ENCODE measurements at places on chromosomes 2 and 18.

DNA sequence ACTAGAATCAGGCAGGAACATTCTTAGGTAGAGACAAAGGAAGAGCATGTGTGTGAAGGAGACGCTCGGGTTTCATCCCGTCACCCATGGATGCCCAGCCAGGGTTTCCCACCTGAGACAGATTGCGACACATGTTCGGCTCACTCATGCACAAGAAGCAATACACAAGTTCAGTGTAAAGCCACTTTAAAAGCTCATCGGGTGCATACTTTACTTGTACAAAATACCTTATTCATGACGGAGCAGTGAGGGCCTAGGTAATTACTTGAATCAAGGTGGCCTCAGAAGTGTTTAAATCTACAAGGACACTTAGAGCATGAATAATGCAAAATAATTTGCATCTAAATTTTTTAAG lies 42.0 kb downstream of the ZEB2 start:
- DNase-seq = no peak

- no peak for DNase-seq
Observed at GRCh38 chr2:226794751-226795171, 4.9 kb downstream of the IRS1 start.

DNA sequence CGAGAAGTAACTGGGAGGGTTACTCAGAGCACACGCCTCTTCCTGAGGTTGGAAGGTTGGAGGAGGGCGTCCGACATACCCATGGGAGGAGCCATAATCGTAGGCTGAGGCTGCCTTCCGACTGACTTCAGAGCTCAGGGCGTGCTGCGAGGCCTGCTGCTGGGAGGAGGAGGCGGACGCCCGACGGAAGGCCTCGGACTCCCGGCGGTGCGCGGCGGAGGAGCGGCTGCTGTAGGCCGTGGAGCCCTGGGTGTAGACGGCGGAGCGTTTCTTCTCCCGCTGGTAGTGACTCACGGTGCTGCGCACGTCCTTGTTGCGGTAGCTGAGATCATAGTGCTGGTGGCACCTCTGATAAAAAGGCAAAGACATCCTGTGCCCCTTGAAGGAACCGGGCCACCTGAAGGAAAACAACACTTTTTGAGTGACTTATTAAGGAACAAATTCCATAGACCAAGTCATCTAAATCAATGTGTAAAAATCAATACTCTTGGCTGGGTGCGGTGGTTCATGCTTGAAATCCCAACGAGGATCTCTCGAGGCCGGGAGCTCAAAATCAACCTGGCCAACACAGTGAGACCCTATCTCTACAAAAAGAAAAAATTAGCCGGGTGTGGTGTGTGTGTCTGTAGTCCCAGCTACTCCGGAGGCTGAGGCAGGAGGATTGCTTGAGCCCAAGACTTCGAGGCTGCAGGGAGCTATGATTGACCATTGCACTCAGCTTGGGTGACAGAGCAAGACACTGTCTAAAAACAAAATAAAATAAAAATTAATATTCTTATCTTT lies 4.7 kb downstream of the MYOM1 start:
- no peak for DNase-seq

DNA sequence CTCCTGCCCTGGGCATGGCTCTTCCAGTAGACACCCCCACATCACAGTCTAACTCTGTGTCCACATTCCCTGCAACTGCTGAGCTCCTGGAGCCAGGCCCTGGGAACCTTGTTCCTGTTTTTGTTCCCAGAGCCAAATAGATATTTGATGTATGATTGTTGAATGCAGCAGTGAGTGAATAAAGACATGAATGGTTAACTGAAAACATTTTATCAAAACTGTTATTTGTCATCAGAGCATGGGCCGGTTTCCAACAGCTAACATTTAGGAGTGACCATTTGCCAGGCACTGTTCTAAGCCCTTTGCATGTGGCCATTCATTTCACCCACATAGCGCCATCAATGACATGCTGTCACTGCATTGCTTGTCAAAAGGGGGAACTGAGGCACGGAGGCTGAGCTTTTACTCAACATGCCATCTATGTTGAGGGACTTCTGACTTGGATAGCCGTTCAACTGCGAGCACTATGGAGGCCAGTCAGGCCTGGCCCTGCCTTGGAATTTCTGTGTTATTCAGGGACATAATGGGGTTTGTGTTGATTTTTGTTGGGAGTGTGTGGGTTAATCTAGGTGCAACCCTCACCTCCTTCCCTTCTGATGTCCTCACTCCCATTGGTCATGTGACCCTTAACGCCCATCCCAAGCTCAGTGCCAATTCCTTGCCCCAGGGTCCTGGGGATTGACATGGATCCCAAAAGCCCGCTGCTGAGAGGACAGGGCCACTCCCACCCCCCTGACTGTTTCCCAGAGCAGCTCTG lies 12.6 kb downstream of the IL1R1 start:
- DNase-seq = no peak

GRCh38 chr2:163505281-163505680 lies 230.5 kb downstream of the FIGN start:
- no peak for DNase-seq

DNA sequence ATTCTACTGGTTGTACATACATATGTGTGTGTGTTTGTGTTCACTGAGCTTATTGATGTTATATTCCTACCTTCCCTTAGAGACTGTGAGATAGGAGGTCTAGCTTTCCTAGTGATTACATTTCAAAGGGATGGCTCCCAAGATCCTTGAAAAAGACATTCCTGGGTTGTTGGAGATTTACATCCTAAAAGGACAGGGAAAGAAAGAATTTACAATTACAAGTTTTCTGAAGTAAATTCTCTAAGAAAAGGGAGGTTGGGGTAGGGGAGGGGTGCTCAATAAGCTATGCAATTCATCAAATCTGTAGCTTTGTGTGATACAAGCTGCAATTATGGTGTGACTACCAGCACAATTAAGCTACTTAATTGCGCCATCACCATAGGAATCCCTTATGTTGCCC lies 284.3 kb downstream of the NUP35 start:
- DNase-seq = no peak

- no peak for DNase-seq
Observed at GRCh38 chr2:148666555-148666954, 22.0 kb downstream of the EPC2 start.

GRCh38 chr2:234071664-234072063 lies 21.2 kb downstream of the SPP2 start:
- peak; percentile 34 for DNase-seq

- DNase-seq = no peak
Observed at GRCh38 chr2:28172114-28172898, 220.4 kb upstream of the FOSL2 start.

DNA sequence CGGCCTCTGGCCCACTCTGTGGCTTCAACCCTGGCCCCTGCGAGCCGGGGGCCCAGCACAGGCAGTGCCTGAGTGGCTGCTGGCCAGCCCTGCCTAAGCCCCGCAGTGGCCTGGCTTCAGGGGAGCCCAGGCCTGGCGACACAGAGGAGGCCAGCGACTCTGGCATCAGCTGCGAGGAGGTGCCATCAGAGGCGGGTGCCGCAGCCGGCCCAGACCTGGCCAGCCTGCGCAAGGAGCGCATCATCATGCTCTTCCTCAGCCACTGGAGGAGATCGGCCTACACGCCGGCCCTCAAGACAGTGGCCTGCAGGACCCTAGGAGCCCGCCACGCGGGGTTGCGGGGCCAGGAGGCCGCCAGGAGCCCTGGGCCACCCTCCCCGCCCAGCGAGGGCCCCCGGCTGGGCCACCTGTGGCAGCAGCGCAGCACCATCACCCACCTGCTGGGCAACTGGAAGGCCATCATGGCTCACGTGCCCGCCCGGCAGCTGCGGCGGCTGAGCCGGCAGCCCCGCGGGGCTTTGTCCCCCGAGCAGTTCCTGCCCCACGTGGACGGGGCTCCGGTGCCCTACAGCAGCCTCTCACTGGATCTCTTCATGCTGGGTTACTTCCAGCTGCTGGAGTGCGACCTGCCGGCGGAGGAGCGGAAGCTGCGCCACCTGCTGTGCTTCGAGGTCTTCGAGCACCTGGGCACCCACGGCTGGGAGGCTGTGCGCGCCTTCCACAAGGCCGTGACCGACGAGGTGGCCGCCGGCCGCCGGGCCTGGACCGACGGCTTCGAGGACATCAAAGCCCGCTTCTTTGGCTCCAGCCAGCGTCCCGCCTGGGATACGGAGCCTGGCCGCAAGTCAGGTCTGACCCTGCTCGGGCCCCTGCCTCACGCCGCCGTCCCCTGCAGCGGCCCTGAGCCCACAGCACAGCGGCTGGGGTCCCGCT lies 7.5 kb upstream of the KLHL30 start:
- DNase-seq = no peak

DNA sequence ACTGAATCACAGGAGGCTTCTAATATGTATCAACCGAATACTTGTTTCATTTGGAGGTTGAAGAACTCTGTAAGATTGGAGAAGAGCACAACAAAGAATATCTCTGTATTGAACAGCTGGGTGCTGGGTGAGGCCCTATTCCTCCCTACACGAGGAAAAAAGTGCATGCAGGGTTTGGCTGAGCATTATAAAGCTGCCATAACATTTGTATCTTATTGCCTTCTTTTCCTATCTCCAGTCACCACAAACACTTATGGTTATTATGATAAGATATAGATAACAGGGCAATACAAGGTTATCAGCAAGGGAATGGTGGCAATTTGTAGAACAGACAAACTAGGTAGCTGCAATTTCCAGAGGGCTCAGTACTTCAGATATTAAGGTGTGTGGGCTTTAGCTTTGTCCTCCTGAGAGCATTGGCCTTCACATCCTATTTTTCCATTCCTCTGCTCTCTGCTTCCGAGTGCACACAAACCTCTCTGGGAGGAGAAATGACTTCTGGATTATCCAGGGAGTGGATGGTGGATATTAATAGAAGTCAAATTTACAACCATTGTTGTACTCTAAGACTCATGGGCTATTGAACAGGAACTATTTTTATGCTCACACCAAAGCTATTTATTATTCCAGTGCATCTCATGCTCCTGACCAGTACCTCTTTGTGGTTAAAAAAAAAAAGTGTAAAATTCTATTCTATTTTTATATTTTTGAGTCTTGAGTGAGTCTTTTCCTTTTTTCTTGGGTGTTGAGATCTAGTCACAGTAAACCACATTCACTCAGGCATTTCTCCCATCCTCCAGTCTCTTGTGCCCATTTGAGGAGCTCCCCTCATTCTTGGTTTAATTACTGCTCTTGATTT lies 248.4 kb downstream of the ETAA1 start:
- DNase-seq = no peak

DNA sequence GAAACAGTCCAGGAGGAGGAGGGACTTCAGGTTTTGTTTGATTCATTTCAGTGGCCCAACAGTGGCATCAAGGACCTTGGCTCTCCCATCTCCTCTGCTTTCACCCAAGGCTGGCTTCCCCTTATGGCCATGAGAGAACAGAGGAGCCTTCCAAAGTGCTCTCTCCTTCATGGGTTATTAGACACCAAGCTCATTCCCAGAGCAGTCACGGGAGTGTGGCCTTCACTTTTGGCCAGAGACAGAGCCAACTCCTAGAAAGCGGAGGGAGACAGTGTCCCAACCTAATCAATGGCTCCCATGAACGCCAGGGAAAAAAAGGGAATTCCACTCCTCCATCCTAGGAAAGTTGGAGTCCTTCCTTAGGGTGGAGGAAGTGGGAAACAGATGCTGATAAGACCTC lies 871 bp upstream of the DUSP28 start:
- DNase-seq = no peak

GRCh38 chr2:182049372-182050148 lies 63.9 kb downstream of the PPP1R1C start:
- no peak for DNase-seq

DNA sequence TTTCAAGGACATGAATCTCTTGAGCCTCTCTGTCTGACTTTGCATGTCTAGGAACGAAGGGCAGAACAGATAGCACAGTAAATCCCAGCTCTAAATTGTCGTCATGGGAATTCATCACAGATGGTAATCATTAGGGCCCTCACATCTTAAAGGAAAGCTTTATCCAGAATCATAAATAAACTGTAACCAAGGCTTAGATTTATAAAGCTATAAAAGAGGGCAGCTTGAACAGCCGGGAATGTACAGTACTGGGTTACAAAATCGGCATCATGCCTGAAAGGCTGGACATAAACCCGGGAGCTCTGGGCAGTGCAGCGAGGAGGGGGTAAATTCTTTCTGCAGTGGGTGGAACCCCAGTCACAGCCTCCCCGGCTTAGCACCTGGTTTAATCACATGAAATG lies 144.4 kb downstream of the GFPT1 start:
- no peak for DNase-seq

- no peak for DNase-seq
Observed at GRCh38 chr2:225309516-225309915, 90.0 kb upstream of the NYAP2 start.

DNA sequence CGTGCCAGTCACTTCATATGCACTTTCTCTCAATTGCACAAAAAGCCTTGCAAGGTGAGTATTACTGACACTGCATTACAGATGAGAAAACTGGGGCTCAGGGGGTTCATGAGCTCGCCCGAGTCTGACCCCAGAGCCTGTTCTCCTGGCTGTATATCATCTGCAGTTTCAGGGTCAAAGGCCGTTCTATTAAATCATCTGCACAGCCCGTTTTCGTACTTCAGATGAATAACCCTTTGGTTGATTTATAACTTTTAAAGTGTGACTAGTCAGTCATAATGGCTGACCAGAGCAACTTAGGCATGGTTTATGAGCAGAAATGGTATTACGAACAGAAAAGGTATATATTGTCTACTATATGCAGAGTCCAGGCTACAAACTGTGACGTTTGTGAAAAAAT lies 35.3 kb upstream of the NPAS2 start:
- DNase-seq = no peak

- DNase-seq = no peak
Observed at GRCh38 chr18:43893001-43893637, 615.8 kb upstream of the SYT4 start.

DNA sequence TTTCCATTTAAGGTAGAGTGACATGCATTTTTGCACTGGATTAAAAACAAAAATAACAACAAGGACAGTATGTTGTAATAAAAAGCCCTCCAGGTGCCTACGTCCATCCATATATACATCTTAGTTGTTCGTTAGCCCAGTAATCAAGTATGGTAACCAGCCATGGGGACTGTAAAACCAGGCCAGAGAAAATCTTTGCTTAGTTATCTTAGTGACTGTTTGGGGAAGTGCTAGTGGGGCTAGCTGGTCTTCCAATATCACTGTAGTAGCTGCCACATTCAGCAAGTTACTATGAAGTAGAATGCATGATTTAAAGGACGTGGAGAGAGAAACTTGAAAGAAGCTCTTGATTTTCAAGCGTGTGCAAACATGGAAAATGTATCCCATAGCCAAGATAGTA lies 95.9 kb upstream of the STON1 start:
- no peak for DNase-seq

GRCh38 chr2:111945444-111946293 lies 47.3 kb downstream of the MERTK start:
- no peak for DNase-seq

DNA sequence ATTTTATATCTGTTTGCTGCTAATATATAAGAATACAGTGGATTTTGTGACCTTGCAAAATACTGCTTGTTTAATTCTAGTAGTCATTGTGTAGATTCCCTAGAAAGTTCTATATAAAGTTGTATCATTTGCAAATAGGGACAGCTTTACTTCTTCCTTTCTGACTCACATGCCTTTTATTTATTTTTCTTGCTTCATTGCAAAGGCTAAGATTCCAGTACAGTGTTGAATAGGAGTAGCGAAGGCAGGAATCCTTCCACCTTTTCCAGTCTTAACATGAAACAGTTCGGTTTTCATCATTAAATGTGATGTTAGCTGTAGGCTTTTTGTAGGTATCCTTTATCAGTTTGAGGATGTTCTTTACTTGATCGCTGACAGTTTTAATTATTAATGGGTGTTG lies 58.1 kb downstream of the DGKD start:
- DNase-seq = no peak

- peak; percentile 57 for DNase-seq
Observed at GRCh38 chr2:10497797-10498251, 49.7 kb upstream of the ODC1 start.

- no peak for DNase-seq
Observed at GRCh38 chr2:188478724-188479123, 187.1 kb downstream of the GULP1 start.
